ENCODE measurements at places on chromosomes 7 and 10.

DNA sequence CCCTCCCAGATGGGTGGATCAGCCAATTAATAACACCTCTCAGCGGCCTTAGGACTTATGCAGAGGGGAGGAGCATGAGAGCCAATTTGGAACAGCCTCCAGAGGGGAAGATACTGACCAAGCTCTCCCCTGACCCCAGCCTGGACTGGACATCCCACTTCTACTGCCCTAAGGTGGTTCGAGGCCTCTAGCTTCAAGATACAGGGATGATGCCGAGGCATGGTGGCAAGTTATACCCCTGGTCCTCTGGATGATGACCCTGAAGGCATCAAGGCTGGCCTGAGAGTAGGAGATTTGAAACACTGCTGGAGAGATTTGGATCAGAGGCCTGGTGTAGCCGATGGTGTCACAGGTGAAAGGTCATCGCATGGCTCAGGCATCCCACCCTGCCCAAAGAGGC lies 3.2 kb downstream of the CDH23 start:
- DNase-seq, result no peak

DNA sequence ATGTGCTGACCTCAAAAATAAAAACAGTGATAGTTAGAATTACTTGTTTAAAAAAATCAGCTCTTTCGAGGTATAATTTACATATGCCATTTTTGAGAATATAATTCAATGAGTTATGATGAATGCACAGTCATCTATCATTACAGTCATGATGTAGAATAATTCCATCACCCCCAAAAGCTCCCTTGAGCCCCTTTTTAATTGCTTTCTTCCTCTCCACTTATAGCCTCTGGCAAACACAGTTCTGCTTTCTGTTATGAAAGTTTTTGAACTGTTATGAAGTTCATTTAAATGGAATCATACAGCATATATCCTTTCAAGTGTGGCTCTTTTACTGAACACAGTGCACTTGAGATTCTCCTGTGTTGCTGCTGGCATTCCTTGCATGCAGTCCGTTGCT lies 41.4 kb downstream of the PRTFDC1 start:
- no peak for DNase-seq

DNA sequence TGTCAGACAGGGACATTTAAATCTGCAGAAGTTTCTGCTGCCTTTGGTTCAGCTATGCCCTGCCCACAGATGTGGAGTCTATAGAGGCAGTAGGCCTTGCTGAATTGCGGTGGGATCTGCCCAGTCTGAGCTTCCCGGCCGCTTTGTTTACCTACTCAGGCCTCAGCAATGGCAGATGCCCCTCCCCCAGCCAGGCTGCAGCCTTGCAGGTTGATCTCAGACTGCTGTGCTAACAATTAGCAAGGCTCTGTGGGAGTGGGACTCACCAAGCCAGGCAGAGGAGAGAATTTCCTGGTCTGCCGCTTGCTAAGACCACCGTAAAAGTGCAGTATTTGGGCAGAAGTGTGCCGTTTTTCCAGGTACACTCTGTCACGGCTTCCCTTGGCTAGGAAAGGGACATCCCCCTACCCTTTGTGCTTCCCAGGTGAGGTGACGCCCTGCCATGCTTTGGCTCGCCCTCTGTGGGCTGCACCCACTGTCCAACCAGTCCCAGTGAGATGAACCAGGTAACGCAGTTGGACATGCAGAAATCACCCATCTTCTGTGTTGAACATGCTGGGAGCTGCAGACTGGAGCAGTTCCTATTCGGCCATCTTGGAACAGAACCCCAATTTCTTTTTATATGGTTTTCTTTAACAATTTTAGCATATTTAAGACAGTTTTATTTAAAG lies 28.4 kb upstream of the VWDE start:
- DNase-seq, result no peak

GRCh38 chr10:6195846-6196245 lies 6.9 kb upstream of the PFKFB3 start:
- no peak for DNase-seq
